ENCODE measurements at places on chromosomes 5 and 9.
A peak's percentile ranks its signal among the peaks of the same experiment; 100 is the strongest.

- DNase-seq = peak; percentile 68
These were observed 3.8 kb downstream of the CREB3 start for GRCh38 chr9:35736201-35736633.

GRCh38 chr5:158552241-158552640 lies 547.5 kb downstream of the EBF1 start:
- DNase-seq = no peak

- DNase-seq = no peak
These were observed 102.8 kb downstream of the MAPKAP1 start for GRCh38 chr9:125604196-125604595.

DNA sequence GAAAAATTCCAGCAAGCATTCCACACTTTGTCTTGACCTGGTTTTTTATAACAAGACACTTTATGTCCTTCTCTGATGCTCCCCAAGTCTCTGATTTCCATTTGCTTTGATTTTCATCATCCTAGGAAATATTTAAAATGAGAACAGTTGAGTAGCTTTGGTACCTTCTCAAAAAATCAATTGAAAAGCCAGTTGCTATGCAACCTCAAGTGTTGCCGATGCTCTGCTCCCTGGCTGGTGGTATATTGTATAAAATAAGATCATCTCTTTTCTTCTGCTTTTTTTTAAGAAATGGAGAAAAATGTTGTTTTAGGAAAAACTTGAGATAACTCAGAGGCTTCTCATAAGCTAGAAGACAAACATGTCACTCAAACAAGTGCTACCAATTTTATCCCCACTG lies 109.7 kb downstream of the ZNF354C start:
- DNase-seq = no peak

DNA sequence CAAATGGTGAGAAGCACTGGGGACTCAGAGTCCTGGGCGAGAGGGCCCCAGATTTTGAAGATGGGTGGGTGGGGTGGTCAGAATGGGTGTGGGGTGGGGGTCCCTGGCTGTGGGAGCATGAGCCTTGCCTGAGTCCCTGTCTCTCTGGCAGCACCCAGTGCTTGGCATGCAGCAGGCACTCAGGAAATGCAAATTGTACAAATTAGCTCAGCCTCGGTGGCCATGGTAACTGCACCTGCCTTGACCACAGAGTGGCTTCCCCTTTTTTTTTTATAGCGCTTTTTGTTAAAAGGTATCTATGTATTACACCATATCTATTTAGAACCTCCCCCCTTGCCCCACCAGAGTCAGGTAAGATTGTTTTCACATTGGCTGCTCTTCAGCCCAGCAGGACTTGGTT lies 19.2 kb upstream of the PITX1 start:
- DNase-seq = peak; percentile 14

DNA sequence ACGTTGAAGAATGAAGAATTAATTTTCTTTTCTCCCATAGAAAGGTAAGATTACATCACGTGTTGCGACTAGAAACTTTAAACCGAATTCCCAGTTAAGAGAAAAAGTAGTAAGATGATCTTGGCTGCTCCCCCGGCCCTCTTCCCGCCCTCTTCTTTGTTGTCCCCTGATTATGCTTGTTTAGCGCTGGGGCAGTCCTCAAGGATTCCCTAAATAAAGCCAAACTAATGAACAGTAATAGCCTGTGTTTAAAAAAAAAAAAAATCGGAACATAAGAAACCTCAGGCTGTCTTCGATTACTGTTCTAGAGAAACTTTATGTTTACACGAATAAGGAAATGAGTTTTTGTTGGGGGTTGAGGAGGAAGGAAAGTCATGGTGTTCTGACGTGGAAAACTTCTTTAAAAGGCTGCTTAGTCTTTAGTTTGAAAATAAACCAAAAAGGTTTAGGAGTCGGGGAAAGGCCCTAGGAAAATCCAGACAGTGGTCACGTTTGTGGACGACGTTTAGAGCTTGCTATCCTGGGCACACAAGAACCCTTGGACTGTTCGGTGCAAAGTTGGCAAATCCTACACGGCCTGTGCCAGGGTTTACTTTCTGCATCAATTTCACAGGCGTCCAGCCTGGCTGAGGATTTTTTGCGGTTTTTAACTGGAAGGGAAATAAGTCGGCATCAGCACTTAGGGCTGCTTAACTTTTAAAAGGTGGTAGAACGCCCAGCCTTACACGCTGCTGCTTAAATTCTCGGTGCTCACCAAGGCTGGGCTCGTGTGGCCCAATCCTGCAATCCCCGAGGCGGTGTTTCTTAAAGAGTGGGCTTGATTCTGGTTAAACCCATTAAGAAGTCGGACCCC lies 1.1 kb upstream of the MAT2B start:
- no peak for DNase-seq

GRCh38 chr5:143345671-143346440 lies 57.6 kb downstream of the NR3C1 start:
- DNase-seq = no peak
